Activated CD4-positive, alpha-beta T cell treated with anti-CD3 and anti-CD28 coated beads, Interleukin-2, amount 10 ng/mL, durations not matched to agents 7 days and 5 days (primary cell): ENCODE measurements at places on chromosomes 2 and 18. TPM values are rescaled to one million over a fixed set of nuclear protein-coding genes. Genes with fewer than 3 reads are reported as not detected.

- DNase-seq, result no peak
Observed at GRCh38 chr2:66509326-66509811, 74.4 kb downstream of the MEIS1 start.

- DNase-seq, result no peak
Observed at GRCh38 chr2:196468394-196468793, 171.1 kb upstream of the CCDC150 start.

DNA sequence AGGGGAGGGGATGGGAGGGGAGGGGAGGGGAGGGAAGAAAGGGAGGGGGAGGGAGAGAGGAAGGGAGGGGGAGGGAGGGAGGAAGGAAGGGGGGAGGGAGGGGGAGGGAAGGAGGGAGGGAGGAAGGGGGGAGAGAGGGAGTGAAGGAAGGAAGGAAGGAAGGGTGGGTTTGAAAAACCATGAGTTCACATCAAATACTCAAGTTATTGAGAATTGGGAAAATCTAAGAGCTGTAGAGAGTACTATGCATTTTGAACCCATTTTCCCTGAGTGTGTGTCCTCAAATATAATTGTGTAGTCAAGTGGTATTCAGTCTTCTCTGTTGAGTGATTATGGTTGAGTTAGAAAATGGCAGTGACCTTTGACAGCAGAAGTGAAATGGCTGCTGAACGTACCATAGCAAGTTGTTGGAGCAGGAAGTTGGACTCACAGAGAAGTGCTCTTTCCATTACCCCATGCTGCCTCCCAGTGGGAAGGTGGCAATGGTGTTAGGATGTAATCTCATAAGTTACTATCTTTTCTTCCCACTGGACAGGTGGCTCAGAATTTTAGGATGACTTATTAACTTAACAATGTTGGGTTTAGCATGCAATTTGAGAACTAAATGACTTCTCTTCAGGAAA lies 214.6 kb downstream of the SETBP1 start:
- DNase-seq, result peak; percentile 17

ITGA4 gene
- 163 TPM for total RNA-seq

- DNase-seq, result peak; percentile 12
Observed at GRCh38 chr2:6833300-6833604, 32.5 kb downstream of the CMPK2 start.

- DNase-seq, result no peak
Observed at GRCh38 chr2:127514485-127514884, 11.8 kb downstream of the IWS1 start.

RNU2-63P gene
- total RNA-seq, result 1.9 TPM

- DNase-seq, result no peak
Observed at GRCh38 chr18:29003194-29003593, 826.3 kb upstream of the CDH2 start.

FBXO15 gene
- 0.89 TPM for total RNA-seq

FAM210A gene
- total RNA-seq, result 19.6 TPM

GNAL gene
- 0.04 TPM for total RNA-seq

GRCh38 chr2:216385478-216385877 lies 13.2 kb upstream of the MARCHF4 start:
- DNase-seq, result no peak

CCDC141 gene
- 14.6 TPM for total RNA-seq

DNA sequence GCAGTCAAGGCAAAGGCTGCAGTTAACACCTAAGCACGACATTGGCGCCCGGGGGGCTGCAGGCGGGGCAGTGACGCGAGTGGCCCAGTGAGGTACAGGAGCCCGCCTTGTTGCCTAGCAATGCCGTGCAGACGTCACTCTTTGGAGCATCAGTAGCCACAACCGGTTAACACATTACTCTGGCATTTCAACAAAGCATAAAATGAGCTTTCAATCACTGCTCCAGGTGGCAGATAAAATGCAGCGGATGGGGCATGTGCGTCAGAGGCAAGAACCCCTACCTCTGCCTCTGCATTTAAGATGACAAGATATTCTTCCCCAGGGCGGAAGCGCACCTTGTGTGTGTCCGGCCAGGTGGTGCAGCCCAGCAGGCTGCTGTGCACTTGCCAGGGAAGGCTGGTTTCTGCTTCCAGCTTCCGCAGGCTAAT lies 139.4 kb downstream of the MTCL1 start:
- DNase-seq, result no peak

- DNase-seq, result no peak
Observed at GRCh38 chr2:235534678-235535422, 41.0 kb downstream of the AGAP1 start.

ANO7 gene
- total RNA-seq, result 0.12 TPM

- no peak for DNase-seq
Observed at GRCh38 chr2:63792530-63792929, 49.2 kb upstream of the UGP2 start.

HOXD8 gene
- not detected for total RNA-seq

GRCh38 chr2:164896226-164896625 lies 54.6 kb upstream of the COBLL1 start:
- DNase-seq, result no peak

LMAN2L gene
- 7.5 TPM for total RNA-seq

NGEF gene
- not detected for total RNA-seq

- DNase-seq, result no peak
Observed at GRCh38 chr18:31579375-31579774, 12.3 kb upstream of the TTR start.

DNA sequence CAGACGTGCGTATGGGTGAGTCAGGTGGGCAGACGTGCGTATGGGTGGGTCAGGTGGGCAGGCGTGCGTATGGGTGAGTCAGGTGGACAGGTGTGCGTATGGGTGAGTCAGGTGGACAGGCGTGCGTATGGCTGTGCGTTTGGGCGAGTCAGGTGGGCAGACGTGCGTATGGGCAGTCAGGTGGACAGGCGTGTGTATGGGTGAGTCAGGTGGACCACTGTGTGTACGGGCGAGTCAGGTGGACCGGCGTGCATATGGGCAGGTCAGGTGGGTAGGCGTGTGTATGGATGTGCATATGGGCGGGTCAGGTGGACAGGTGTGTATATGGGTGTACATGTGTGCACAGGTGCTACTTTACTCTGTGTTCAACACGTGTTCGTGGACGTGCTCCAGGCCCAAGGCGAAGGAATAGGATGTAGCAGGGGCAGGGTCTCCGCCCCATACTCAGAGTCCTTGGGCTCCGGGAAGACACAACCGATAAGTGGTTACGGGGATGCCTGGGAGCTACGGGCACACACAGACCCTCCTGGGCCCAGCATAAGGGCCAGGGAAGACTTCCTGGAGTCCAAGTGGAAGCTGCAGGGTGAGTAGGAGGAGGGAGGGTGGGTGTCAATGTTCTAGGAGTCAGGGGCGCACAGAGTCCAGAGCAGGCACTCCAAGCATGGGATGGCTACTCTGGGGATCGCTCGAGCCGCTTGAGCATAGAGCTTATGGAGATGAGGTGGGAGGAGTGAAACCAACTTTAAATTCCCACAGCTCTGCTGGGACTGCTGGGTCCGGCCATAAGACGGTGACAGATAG lies 27.1 kb upstream of the KLF11 start:
- no peak for DNase-seq

- no peak for DNase-seq
Observed at GRCh38 chr2:207274530-207275189, 108.9 kb upstream of the KLF7 start.
